ENCODE measurements at places on chromosomes 1 and 21.

- no peak for DNase-seq
Observed at GRCh38 chr1:146031476-146031875, 9.9 kb upstream of the HJV start.

- DNase-seq: no peak
Observed at GRCh38 chr1:41444246-41444645, 40.2 kb downstream of the EDN2 start.

DNA sequence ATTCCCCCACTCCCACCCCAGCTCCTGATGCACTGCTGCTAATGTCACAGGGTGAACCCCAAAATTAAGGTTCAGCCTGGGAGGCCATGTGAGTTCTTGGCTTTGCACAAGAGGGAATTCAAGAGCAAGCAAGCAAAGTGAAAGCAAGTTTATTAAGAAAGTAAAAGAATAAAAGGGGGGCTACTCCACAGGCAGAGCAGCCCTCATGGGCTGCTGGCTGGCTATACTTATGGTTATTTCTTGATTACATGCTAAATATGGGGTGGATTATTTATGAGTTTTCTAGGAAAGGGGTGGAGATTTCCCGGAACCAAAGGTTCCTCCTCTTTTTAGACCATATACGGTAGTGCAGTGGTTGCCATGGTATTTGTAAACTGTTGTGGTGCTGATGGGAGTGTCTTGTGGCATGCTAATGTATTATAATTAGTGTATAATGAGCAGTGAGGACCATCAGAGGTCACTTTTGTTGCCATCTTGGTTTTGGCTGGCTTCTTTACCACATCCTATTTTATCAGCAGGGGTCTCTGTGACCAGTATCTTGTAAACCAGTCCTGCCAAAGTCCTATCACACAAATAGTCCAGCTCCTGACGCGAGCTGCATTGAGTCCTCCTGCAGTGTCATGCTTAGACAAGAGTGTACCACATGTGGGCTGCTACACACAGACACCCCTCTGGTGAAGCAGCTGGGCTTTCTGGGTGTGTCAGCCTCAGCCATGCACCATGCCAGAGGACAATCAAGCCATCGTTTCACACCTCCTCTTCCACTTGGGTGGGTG is 46.4 kb upstream of the CSF1 start:
- no peak for DNase-seq

- peak; percentile 81 for DNase-seq
Observed at GRCh38 chr1:209585672-209586071, 2.2 kb downstream of the CAMK1G start.

DNA sequence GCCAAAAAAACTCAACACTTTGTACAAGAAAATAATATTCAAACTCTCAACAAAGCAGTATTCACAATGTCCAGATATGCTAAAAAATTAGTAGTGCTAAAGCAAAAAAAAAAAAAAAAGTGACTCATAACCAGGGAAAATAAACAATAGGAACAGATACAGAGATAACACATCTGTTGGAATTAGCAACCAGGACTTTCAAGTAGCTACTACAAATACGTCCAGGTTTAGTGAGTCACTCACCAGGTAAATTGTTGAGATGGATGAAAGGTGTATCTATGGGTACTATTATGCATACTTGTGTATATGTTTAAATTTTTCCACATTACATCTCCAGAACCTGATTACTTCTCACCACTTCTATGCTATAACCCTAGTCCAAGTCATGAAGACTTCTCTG is 144.8 kb upstream of the SLC35F3 start:
- DNase-seq: no peak

DNA sequence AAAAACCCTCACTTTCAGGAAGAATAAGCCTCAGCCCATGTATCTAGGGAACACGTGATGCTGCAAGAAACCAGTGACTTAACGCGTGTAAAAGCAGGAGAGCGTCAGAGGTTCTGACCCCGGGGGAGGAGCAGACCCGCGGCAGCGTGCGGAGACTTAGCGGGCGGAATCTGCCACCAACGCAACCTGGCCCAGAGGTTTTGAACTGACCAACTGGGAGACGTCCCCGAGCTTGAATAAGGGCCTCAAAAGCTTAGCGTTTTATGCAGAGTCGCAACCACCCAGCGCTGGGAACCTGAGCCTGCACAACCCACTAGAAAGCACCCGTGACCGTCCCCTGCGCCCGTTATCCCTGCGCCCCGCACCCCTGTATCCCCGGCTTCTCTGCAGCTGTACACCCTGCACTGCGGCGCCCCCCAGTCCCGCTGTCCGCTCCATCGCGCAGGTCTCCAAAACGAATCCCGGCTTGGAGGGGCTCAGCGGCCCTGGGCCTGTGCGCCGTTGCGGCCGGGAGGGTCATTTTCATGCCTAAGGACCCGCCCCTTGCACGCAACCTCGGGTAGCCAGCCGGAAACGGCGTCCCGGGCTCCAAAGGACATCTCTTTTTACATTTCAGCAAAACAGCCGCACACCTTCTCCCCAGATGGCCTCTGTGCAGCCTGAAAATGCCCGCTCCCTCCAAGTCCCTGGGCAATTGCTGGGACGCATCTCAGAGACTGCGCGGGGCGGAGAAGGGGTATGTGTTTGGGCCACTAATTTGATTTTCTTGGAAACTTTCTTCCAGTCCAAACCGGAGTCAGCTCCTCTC is 29.4 kb upstream of the TRIM17 start:
- DNase-seq: no peak

GRCh38 chr1:220690140-220691052 is at the start of gene C1orf115:
C1orf115 (plus strand) TSS chr1:220690363; CDS start chr1:220690403, 40 bp downstream.
- DNase-seq: peak; percentile 98
